Astrocyte of the hippocampus (primary cell): ENCODE measurements at places on chromosomes 11 and 22.

GRCh38 chr11:100991541-100991940 lies 138.1 kb downstream of the PGR start:
- DNase-seq, result peak; percentile 29

DNA sequence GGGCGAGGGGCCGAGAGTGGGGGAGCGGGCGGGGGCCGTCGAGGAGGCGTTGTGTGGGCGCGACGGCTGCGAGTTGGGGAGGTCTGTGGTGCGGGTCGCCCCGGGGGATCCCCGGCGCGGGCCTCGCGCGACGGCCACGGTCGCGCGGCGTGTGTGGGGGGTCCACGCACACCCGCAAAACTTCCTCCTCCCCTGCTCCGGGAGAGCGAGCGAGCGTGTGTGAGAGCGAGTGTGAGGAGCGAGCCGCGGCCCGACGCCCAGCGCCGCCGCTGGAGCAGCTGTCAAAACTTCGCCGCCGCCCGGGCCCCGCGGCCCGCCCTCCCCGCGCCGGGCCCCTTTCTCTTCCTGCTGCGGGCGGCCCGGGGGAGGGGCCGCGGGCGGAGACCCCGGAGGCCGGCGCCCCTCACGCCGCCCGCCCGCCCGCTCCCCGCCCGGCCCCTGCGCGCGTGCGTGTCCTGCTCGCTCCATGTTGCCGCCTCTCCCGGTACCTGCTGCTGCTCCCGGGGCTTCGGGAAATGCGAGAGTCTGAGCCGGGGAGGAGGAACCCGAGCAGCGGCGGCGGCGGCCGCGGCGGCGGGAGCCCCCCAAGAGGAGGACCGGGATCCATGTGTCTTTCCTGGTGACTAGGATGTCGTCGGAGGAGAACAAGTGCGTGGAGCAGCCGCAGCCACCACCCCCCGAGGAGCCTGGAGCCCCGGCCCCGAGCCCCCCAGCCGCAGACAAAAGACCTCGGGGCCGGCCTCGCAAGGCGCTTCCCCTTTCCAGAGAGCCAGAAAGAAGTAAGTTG lies 9.0 kb upstream of the CCT8L2 start:
- DNase-seq, result no peak

DNA sequence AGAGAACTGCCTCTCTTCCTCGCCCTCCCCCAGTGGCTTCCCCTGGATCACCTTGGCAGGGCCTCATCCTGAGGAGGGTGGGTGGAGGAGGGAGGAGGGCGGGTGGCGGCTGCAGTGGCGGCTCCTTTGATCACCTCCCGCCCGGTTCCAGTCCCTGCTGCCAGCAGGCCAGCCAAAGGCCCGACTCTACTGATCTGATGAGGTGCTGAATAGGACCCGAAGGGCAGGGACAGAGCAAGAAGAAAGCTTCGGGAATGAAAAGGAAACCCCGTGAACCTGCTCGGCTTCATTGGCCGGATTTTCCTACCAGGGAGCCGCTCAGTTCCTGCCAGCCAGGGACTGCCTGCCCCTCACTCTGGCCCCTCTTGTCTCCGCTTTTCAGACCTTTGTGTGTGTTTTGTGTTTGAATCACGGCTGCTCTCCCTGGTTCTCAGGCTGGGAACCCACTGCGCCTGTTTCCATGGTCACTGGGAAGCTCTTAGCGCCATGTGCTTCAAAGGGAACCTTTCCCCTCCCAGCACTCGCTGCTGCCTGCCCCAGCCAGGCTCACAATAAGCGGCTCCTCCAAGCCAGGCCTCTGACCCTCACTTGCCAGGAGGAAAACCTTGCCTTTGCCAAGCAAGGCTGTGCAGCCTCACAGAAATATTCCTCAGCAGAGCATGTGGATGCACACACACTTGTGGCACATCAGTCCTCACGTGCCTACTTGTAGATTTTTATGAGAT lies 56.8 kb downstream of the C22orf31 start:
- DNase-seq, result peak; percentile 82

GRCh38 chr11:64007629-64008282 lies 21.5 kb downstream of the OTUB1 start:
- peak; percentile 61 for DNase-seq

DNA sequence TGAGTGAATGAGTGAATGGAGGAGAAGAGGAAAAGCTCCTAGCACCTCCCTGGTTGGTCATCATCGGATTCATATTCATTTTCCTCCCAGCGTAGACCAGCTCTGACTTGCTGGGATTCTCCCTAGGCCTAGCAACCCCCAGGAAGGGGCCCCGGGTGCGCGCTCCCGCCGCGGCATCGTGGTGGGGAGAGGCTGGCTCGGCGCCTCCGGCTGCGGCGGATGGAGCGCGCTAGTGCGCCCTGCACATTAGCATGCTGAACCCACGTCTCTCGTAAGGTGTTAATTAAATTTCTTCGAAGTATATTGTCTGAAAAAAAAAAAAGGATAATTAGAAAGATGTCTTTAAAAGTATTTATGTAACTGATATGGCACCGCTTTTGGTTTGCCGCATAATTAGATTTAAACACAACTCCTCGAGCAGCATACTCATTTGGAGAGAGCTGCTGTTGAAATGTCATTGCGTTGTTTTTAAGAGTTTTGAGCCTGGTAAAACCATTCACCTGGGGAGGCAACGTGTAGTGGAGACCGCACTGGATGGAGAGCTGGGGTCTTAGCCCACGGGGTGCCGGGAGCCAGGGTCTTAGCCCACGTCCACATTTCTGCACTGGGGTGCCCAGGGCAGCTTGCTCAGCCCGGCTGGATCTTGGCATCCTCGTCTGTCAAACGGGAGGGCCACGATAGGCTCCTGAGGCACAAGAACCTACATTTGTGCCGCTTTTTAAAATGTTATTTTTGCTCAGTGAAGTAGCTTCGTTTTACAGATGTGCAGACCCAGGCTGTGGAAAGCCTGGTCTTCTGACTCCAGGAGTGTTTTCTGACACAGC lies 21.8 kb downstream of the MPPED1 start:
- no peak for DNase-seq

- no peak for DNase-seq
Measured at GRCh38 chr11:111386611-111387150, 7.6 kb upstream of the POU2AF1 start.

DNA sequence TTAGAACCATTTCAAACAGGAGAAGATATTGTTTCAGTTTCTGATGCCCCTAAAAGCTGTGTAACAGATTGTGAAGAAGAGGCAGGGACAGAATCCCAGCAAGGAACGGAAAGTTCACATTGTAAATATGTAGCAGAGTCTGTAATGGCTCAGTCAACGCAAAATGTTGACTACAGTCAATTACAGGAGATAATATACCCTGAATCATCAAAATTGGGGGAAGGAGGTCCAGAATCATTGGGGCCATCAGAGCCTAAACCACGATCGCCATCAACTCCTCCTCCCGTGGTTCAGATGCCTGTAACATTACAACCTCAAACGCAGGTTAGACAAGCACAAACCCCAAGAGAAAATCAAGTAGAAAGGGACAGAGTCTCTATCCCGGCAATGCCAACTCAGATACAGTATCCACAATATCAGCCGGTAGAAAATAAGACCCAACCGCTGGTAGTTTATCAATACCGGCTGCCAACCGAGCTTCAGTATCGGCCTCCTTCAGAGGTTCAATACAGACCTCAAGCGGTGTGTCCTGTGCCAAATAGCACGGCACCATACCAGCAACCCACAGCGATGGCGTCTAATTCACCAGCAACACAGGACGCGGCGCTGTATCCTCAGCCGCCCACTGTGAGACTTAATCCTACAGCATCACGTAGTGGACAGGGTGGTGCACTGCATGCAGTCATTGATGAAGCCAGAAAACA lies 40.8 kb downstream of the IGLL1 start:
- DNase-seq, result peak; percentile 83

GRCh38 chr11:83663988-83664387 lies 377.8 kb upstream of the CCDC90B start:
- no peak for DNase-seq

GRCh38 chr11:129929721-129930120 lies 34.3 kb upstream of the NFRKB start:
- DNase-seq, result no peak

DNA sequence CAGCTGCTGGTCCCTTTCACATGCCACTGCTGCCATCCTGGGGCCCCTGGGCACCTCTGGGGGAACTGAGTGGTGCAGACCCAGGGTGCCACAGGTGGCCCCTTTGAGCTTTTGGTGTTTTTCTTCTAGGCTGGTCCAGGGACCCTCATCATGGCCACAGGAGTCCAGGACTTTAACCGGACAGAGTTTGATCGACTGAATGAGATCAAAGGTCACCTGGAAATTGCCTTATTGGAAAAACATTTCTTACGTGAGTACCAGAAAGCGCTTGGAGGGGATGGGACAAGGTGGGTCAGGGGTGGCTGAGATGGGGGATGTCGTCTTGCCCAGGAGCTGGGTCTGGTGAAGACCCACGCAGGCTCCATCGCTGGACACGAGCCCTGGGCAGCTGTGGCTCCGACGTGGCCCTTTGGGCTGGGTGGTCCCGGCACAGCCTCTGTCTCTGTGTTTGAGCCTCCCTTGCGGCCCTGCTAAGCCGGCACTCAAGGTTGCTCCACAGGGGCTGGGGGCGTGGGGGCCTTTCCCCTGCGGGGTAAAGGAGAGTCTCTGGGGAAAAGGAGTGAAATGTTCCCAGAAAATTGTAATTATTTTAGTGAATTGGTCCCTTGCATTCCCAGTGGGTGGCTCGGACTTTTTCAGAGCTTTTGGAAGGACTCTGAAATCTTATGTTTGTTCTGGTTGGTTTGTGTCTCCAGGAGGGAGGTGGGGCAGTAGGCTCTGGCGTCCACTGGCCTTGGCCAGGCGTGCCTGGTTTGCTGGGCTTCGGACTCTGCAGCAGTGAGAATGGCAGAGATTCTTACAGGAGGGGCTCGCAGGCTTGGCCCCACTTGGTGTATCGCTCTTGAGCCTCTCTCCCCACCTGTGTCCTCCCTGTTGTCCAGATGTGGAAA lies 17.8 kb downstream of the GRAMD4 start:
- no peak for DNase-seq

GRCh38 chr11:93614173-93614722 lies 47.2 kb upstream of the CEP295 start:
- DNase-seq, result no peak

- no peak for DNase-seq
Measured at GRCh38 chr11:113278925-113279324, 35.5 kb upstream of the TTC12 start.

- no peak for DNase-seq
Measured at GRCh38 chr11:112166562-112166961, 610 bp upstream of the TEX12 start.

DNA sequence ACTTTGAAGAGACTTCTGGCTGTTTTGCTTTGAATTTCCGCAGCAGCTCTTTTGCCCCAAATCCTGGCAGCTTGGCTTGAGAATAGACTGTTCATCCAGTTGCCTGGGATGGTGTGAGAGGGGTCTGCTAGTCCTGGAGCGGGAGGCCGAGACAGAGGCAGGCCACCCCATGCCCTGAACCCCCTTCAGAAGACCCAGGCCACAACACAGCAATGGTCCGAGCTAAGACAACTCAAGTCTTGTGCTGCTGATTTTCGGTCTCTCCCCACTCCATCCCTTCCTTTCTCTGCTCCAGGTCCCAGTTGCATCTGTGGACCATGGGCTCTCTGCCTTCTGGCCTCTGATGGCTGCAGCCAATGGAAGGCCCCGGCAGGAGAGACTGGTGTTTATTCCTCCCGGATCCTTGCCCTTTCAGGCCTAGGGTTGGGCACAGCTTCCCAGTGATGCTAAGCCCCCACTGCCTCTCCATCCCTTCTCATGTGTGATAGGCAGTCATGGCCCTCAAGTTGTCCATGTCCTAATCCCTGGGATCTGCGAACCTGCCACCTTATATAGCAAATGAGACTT lies 31.9 kb upstream of the TP53I11 start:
- DNase-seq, result no peak

DNA sequence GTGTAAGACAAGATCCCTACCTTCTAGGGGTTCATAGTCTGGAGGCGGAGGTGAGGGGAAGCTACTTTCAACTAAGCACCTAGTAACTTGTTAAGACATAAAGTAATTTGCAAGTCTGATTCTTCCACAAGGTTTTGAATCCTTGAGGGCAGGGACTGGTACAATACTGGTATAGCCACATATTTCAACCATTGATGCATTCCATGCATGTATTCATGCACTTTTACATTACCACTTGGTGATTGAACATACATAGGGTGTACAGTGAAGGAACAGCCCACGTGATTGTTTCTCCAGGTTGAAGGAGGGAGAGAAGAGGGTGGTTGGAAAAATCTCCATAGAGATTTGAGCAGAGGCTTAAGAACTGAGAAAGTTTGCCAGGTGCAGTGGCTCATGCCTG lies 62.0 kb upstream of the PAX6 start:
- DNase-seq, result no peak

- no peak for DNase-seq
Measured at GRCh38 chr11:92601048-92601447, 368.4 kb upstream of the MTNR1B start.

DNA sequence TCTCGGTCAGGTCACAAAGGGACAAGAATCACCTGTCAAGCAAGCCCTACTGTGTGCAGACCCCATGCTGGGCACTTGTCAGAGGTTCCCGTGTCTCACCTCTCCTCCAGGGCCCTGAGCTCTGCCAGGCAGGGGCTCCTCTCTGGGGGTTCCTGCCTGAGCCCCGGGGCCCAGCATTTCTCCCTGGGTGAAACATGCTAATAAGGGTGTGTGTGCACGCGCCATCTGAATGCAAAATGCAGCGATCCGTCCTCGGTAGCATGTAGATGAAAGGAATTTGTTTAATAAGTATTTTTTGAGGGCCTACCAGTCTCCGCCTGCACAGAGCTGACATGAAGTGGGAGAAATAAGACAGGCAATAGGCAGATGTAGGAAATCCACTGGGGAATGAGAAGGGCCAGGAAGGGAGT lies 5.8 kb downstream of the ELFN2 start:
- no peak for DNase-seq

- DNase-seq, result peak; percentile 11
Measured at GRCh38 chr11:15625691-15626090, 511.0 kb downstream of the INSC start.

DNA sequence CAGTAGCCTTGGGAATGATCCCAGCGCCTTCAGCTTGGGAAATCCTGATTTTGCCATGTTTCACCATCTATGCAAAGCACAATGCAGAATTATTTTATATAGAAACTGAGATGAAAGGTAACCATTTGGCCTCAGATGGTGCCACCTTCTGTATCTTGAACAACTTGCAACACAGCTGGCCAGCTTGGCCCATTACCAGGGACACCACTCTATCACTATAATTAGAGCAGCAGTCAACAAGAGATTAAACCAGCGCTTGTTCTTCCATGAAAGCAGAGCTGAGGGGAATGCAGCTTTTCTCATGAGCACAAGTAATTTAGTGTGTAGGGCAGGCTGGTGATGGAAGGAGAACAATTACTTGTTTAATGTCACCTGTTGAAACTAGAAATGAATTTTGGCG lies 6.7 kb upstream of the ZDHHC13 start:
- no peak for DNase-seq

GRCh38 chr11:115933564-115933963 lies 429.3 kb upstream of the CADM1 start:
- peak; percentile 60 for DNase-seq

- DNase-seq, result no peak
Measured at GRCh38 chr11:79508461-79508860, 67.6 kb upstream of the TENM4 start.

- no peak for DNase-seq
Measured at GRCh38 chr22:21055880-21056319, 10.2 kb downstream of the LRRC74B start.
